ENCODE measurements at places on chromosomes 3 and 15.

DNA sequence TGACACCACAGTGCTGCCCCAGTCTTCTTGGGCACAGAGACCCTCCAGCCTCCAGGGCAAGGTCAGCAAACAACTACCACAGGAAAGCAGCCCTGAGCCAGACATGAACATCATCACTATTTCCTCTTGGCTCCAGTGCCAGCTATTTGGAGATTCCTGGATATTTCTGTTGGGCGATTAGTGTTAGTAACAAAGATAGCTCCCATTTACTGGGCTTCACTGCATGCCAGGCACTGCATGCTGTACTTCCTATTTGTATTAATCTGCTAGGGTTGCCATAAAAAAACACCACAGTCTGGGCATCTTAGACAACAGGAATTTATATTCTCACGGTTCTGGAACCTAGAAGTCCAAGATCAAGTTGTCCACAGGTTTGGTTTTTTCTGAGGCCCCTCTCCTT is 255.1 kb upstream of the STT3B start:
- no peak for DNase-seq

- no peak for DNase-seq
These were observed 17.0 kb downstream of the NT5DC2 start for GRCh38 chr3:52516509-52517195.

- no peak for DNase-seq
These were observed 7.0 kb downstream of the ADIPOQ start for GRCh38 chr3:186849374-186849975.

GRCh38 chr3:2485027-2485375 is 386.3 kb downstream of the CNTN4 start:
- DNase-seq: no peak

GRCh38 chr3:8464668-8465067 is 37.0 kb upstream of the LMCD1 start:
- no peak for DNase-seq

- no peak for DNase-seq
These were observed 267.3 kb upstream of the IL12A start for GRCh38 chr3:159721324-159721723.

DNA sequence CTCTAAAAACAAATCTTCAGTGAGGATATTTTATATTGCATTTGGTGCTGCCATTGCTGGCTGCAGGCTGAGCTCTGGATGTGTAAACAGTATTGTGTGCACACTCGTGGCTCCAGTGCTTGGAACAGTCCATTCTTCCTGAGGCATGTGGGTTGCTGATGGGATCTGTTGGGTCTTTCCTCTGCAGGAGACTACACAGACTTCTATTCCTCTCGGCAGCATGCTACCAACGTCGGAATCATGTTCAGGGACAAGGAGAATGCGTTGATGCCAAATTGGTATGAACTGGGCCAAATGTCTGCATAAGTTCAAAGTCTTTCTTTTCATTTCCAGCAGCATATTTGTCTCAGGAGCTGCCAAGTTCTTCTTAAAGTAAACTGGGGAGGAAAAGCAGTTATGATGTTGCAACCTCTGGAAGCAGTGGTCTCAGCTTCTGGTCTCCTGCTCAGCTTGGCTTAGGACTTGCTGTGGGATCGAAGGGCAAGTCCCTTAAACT is 9.3 kb downstream of the FAH start:
- no peak for DNase-seq

DNA sequence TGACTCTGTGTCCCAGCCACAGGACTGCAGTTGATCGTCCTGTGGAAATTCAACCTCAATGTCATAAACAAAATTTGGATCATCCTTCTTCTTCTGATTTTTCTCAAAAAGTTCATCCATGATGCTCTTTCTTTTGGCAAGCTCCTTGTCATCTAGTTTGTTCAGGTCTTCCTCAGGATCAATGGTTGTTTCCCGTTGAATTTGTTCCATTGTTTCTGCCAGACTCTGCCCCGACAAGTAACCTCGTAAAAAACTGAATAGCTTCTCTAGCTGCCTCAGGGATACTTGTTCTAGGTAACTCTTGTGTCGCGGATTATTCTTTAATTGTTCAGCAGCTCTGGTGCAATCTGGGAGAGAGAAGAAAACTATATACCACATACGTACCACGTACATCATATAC is 4.5 kb downstream of the CEP19 start:
- no peak for DNase-seq

GRCh38 chr15:67050062-67050461 is 15.3 kb upstream of the SMAD3 start:
- no peak for DNase-seq

DNA sequence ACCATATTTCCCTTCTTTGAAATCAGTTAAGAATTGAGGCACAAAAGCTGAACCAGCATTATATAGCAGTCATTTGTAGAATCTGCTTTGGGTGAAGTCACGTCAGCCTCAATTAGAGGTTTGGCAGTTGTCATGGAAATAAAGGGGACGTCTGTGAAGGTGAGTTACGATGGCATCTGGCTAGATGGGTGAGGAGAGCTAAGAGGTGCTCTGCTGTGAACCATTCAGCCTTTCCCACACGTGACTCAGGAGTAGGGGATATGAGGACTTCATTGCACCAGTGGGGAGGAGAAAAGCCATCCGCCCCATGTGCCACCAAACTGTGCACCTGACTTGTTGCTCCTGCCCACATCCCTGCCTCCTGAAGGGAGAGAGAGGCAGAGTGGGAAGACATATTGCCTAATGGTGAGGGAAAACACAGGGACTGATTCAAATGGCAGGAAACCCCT is 2.8 kb upstream of the C15orf40 start:
- DNase-seq: no peak

- DNase-seq: no peak
These were observed 343.7 kb downstream of the NSUN3 start for GRCh38 chr3:94406595-94406994.

DNA sequence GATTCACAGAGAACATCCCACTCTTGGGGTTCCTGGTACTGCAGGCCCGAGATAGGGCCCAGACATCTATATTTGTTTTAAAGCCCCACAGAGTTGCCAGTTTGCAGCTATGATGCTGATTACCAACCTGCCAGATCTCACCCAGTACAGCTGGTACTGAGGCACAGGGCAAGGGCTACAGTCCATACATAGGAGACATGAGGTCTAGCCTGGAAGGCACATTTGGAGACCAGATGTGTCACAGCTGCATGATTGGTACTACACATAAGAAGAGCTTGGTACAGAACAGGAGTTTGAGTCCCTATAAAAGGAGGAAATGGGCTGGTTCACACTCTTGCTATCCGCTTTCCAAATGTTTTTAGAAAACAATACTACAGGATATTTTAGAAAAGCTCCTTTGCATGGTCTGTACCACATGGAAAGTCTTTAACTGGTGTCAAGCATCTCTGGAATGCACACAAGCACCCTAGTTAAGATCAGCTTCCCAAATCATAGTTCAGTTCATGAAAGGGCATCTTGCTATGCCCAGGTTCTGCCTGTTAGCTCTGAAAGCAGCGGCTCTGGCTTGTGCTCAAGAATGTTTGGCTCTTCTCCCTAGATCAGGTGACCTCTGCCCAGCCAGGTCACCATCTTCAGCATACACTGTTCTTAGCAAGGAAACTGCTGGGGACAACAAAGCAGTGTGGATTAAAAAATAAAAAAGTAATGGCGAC is 20.6 kb downstream of the MTMR14 start:
- DNase-seq: no peak

DNA sequence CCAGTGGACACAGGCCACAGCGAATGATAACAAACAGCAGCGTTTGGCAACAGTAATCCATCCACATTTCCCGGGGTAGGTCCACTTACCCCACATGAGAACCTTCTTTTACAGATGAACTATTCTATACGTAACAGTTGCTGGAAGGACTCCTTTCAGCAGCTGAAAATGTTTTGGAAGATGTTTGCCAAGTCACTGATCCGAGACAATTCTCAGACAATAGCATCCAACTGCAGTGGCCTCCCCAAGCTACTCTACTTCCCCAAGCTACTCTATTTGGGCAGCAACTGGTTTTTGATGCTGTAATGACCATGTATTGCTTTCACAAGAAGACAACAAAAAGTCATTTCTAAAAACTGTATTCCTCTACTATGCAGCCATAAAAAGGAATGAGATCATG is 87.5 kb downstream of the ADAMTS17 start:
- DNase-seq: no peak

DNA sequence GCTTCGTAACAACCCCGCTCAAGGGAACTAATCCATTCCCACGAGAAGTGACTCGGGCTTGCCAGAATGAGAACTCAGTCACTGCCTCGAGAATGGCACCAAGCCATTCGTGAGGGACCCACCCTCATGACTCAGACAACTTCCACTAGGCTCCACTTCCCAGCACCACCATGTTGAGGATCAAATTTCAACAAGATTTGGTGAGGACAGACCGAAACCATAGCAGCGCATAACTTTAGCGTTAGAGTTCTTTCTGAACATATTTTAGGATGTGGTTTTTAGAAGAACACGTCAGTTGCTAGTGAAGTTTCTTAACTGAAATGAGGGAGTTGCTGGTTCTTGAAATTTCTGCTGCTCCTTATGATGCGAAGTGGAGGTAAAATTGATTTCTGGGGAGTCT is 13.5 kb downstream of the PTPRG start:
- DNase-seq: no peak

DNA sequence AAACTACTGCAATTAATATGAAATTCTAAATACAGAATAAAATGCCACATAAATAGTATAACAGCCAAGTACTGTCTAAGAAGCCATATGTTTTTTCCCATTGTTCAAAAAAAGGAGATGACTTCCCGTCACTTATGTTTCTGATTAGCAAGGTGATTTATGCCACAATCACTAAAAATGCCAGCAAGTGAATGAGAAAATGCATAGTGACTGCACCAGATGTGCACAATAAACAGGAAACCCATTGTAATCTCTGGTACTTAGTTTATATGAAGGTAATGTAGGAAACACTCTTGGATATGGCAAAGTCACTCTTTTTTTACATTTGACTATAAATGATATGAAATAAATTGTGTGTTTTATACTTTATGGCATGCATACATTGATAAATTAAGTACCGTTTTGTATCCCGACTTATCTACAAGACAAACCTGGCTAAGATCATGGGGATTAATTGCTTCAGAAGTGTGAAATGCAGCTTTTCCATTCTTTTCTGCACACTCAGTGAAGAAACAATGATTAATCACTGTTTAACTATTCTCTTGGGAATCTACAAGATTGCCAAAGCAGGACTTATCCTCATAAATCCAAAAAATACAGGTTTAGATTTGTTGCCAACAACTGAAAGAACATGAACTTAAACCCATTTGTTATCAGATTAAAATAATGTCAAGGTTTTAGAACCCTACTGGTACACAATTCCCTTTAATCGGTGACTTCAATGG is 164.5 kb downstream of the TBC1D5 start:
- no peak for DNase-seq

- DNase-seq: no peak
These were observed 15.4 kb downstream of the PSTPIP1 start for GRCh38 chr15:77010312-77010686.

Measured in stimulated activated CD8-positive, alpha-beta memory T cell treated with anti-CD3 and anti-CD28 coated beads, Interleukin-7, amount 100 ng/mL, for 1 hour (primary cell).